H9 (cell line): ENCODE measurements at places on chromosomes 5 and 9. TPM values are rescaled to one million over a fixed set of nuclear protein-coding genes. Genes with fewer than 3 reads are reported as not detected.

Gene RMRP
- 18,417 and 20,652 TPM in 2 replicates for total RNA-seq

Gene CDX1
- 0.22 TPM in 1 of 2 replicates, not detected in the other for total RNA-seq

Gene PCDHGB2
- total RNA-seq, result 3.2 and 3.8 TPM in 2 replicates

GRCh38 chr5:169347786-169348185 is 46.8 kb upstream of the SLIT3 start:
- DNase-seq, result no peak
- no peak overlapping the region for H3K27ac ChIP-seq
- H3K4me3 ChIP-seq, result no peak overlapping the region

DNA sequence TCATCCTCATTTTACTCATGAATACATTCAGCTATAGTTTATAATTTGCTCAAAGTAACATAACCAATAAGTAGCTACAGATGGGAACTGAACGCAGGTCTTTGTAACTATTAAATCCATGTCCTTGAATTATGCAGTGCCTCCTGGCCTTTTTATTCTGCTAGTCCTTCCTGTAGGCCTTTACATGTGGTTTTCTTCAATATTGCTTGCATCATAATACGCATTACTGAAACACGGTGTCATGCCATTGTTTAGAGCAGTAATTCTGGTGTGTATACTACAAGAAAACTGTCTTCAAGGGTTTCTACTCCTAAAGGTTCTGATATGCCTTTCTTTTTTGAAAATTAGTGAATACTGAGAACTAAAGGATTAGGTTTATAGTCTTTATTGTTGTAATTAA is 20.7 kb downstream of the CWC27 start:
- DNase-seq, result no peak
- no peak overlapping the region for H3K4me3 ChIP-seq
- no peaks in the 10 kb centered on the region for H3K27me3 ChIP-seq
- peaks cover 12% of the 10 kb centered on the region for H3K36me3 ChIP-seq

GRCh38 chr5:60690326-60690725 is 9.6 kb downstream of the DEPDC1B start:
- H3K27me3 ChIP-seq, result no peaks in the 10 kb centered on the region
- no peak overlapping the region for H3K4me3 ChIP-seq
- no peaks in the 10 kb centered on the region for H3K4me1 ChIP-seq
- DNase-seq, result no peak
- H3K27ac ChIP-seq, result no peak overlapping the region

- no peaks in the 10 kb centered on the region for H3K36me3 ChIP-seq
- no peak overlapping the region for H3K4me3 ChIP-seq
- peak; percentile 40 for DNase-seq
- no peak overlapping the region for H3K27ac ChIP-seq
- H3K4me1 ChIP-seq, result no peaks in the 10 kb centered on the region
- H3K27me3 ChIP-seq, result no peaks in the 10 kb centered on the region
These were observed 547.2 kb downstream of the IRX1 start for GRCh38 chr5:4142842-4143241.

- H3K27ac ChIP-seq, result no peak overlapping the region
- peak; percentile 43 for DNase-seq
- H3K4me3 ChIP-seq, result no peak overlapping the region
- H3K4me1 ChIP-seq, result no peaks in the 10 kb centered on the region
- H3K36me3 ChIP-seq, result peaks cover 10% of the 10 kb centered on the region
These were observed 63.6 kb upstream of the SLC28A3 start for GRCh38 chr9:84404095-84404686.

GRCh38 chr9:122379340-122379739 is 8.5 kb downstream of the PTGS1 start:
- no peaks in the 10 kb centered on the region for H3K36me3 ChIP-seq
- no peak overlapping the region for H3K27ac ChIP-seq
- no peak for DNase-seq

GRCh38 chr5:135446206-135446605 is 942 bp downstream of the DCANP1 start:
- H3K4me1 ChIP-seq, result no peaks in the 10 kb centered on the region
- DNase-seq, result peak; percentile 9
- H3K4me3 ChIP-seq, result no peak overlapping the region
- peaks cover 2% of the 10 kb centered on the region; the same call in 1 of the 2 replicates for H3K27me3 ChIP-seq
